ENCODE measurements at places on chromosomes 5 and 9. TPM values are rescaled to one million over a fixed set of nuclear protein-coding genes. Genes with fewer than 3 reads are reported as not detected.

- no peak for DNase-seq
Measured at GRCh38 chr9:104177003-104177611, 83.0 kb downstream of the SMC2 start.

Gene STK32A
- not detected for total RNA-seq

DNA sequence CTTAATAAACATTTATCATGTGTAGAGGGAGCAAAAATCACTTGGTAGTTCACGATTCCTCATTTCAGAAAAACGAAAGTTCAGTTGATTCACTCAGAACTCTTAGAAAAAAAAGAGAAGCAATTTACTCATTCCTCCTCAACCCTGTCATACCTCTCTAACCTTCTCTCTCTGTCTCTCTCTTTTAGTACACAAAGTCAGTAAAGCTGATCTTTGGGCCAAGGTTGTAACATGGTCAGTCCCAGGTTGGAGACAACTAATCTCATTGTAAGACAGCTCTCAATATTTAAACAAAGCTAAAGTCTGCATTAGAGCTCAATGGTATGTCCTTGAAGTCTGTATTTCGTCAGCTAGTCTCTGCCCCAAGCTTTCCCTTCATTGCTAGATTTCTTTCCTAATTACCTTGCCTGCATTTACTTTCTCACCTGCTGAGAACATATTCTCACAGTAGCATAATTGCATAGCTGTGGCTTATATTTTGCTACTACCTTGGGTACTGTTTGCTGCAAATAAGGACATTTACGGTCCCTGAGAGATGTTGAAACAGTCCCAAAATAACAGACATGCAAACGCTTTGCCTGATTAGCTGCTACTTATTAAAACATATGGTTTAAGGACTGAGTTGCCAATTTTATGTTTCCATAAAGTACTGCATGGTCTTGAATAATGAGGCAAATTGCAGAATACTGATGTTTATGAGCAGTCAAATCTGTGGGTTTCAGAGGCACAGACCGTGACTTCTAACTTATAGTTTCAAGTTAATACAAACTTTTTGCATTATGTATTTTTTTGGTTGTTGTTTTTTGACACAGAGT lies 138.3 kb downstream of the GPBP1 start:
- DNase-seq, result no peak

DNA sequence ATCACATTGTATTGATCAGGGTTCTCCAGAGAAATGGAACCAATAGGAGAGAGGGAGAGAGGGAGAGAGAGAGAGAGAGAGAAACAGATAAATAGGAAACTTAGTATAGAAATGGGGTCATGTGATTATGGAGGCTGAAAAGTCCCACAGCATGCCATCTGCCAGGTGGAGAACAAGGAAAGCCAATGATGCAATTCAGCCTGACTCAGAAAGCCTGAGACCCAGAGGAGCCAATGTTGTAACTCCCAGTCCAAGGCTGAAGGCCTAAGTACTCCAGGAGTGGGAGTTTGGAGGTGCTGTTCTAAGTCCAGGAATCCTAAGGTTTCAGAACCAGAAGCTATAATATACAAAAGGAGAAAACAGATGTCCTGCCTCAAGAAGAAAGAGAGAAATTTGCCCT lies 48.4 kb upstream of the ISOC1 start:
- DNase-seq, result no peak

Gene AGXT2
- total RNA-seq, result not detected

GRCh38 chr5:156522651-156523529 lies 195.9 kb downstream of the SGCD start:
- no peak for DNase-seq

GRCh38 chr5:72947498-72947897 lies 8.3 kb upstream of the FCHO2 start:
- no peak for DNase-seq
